ENCODE measurements at places on chromosomes 2 and 18. TPM values are rescaled to one million over a fixed set of nuclear protein-coding genes. Genes with fewer than 3 reads are reported as not detected.
A peak's percentile ranks its signal among the peaks of the same experiment; 100 is the strongest.

- H3K36me3 ChIP-seq = no peaks in the 10 kb centered on the region
- H3K4me1 ChIP-seq = no peaks in the 10 kb centered on the region
- H3K4me3 ChIP-seq = no peak overlapping the region
- DNase-seq = no peak
- no peaks in the 10 kb centered on the region for H3K27me3 ChIP-seq
Observed at GRCh38 chr2:1870431-1870830, 126.1 kb upstream of the PXDN start.

- H3K36me3 ChIP-seq = no peaks in the 10 kb centered on the region
- no peak for DNase-seq
- no peaks in the 10 kb centered on the region for H3K27me3 ChIP-seq
- no peaks in the 10 kb centered on the region for H3K4me1 ChIP-seq
- no peak overlapping the region for H3K27ac ChIP-seq
Observed at GRCh38 chr2:127712999-127713398, 11.7 kb downstream of the SFT2D3 start.

DNA sequence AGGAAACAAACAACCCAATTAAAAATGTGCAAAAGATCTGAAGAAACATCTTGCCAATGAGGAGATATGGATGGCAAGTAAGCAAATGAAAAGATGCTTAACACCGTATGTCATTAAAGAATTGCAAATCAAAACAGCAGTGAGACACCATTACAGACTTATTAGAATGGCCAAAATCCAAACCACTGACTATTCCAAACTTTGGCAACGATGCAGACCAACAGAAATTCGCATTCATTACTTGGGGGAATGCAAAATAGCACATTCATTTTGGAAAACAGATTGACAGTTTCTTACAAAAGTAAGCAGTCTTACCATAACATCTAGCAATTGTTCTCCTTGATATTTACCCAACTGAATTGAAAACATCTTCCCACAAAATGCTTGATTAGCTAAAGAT lies 1118.7 kb downstream of the SUCLG1 start:
- no peak for DNase-seq
- H3K27me3 ChIP-seq = no peaks in the 10 kb centered on the region
- H3K36me3 ChIP-seq = no peaks in the 10 kb centered on the region
- H3K4me3 ChIP-seq = no peak overlapping the region
- H3K4me1 ChIP-seq = no peaks in the 10 kb centered on the region

DNA sequence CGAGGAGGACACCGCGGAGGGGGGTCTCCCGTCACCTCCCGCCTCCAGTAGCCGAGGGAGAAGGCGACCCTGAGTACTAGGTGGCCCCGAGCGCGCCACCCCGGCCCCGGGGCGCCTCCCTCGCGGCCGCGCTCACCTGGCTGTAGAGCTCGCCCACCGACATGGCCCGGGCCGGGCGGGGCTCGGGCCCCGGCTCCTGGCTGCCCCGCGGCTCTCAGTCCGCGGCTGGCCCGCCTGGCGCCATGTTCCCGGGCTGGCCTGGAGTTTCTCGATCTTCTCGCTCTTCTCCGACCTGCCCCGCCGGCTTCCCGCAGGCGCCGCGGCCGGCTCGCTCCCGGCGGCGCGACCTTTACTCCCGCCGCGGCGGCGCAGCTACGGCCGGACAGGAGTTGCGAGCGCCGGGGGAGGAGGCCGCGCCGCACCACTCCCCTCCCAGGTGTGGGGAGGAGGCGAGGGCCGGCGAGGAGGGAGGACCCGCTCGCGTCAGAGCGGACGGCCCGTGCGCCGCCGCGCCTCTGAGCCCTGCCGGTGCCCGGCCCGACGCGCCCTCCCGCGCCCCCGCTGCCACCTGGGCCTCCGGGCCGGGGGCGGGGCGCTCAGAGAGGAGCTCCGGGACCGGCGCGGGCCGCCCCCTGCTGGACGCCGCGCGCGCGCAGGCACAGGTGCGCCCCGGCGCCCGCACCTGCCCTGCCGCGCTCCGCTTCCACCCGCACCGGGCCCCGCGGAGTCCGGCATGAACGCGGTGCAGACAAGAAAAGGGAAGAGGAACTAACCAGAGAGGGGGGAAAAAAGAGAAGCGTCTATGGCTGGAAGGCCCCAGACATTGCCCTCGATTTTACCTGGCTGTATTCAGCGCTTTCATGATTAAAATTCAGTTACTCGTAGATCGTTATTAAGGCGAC lies at the start of gene MYO5B:
TSS of gene MYO5B (minus strand) at position 517 of the 902 bp plus-strand sequence. CDS start at position 163, 354 bp downstream.
- H3K4me1 ChIP-seq = no peaks in the 10 kb centered on the region
- DNase-seq = no peak
- no peaks in the 10 kb centered on the region for H3K27me3 ChIP-seq
- no peaks in the 10 kb centered on the region for H3K36me3 ChIP-seq

RGPD5 gene
- 187 TPM for total RNA-seq

GRCh38 chr2:227576110-227576509 lies 22.6 kb upstream of the SCYGR2 start:
- no peaks in the 10 kb centered on the region for H3K36me3 ChIP-seq
- H3K4me3 ChIP-seq = no peak overlapping the region
- H3K27ac ChIP-seq = no peak overlapping the region
- no peak for DNase-seq
- H3K4me1 ChIP-seq = no peaks in the 10 kb centered on the region

AQP12B gene
- total RNA-seq = not detected

- H3K36me3 ChIP-seq = no peaks in the 10 kb centered on the region
- H3K27me3 ChIP-seq = no peaks in the 10 kb centered on the region
- peak overlapping the region; percentile 48 for H3K4me3 ChIP-seq
- peak; percentile 51 for DNase-seq
- no peak overlapping the region for H3K27ac ChIP-seq
Observed at GRCh38 chr2:21220930-21221329, 97.2 kb downstream of the TDRD15 start.

GRCh38 chr2:33068261-33068660 lies 121.5 kb downstream of the LTBP1 start:
- H3K27me3 ChIP-seq = no peaks in the 10 kb centered on the region
- no peak overlapping the region for H3K27ac ChIP-seq
- H3K4me3 ChIP-seq = no peak overlapping the region
- DNase-seq = no peak
- H3K36me3 ChIP-seq = no peaks in the 10 kb centered on the region

- H3K4me1 ChIP-seq = no peaks in the 10 kb centered on the region
- no peak for DNase-seq
- H3K27me3 ChIP-seq = no peaks in the 10 kb centered on the region
- no peak overlapping the region for H3K27ac ChIP-seq
Observed at GRCh38 chr18:79334496-79335233, 61.1 kb upstream of the NFATC1 start.

- H3K27ac ChIP-seq = no peak overlapping the region
- H3K4me3 ChIP-seq = no peak overlapping the region
- no peaks in the 10 kb centered on the region for H3K27me3 ChIP-seq
- DNase-seq = no peak
Observed at GRCh38 chr18:50398947-50399346, 24.1 kb downstream of the SKA1 start.

GRCh38 chr2:168964251-168964807 lies 63.2 kb downstream of the G6PC2 start:
- no peaks in the 10 kb centered on the region for H3K36me3 ChIP-seq
- no peak overlapping the region for H3K4me3 ChIP-seq
- H3K27ac ChIP-seq = no peak overlapping the region
- no peaks in the 10 kb centered on the region for H3K4me1 ChIP-seq

DNA sequence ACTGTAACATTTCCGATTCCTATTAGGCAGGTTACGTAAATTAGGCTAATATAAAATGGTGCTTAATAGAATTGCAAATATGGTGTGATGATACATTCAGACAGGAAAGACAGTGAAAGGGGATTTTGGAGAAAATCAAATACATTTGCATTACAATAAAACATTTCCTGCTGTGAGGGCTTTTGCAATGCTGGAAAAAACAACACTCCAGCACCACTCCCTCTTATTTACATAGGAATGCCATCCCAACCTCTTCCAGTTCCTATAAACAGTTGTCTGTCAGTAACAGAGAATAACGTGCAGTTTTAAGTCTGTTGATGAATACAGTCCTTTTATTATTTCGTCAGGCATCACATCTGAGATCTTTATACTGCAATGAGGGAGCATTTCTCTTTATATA lies 298.8 kb upstream of the FANCL start:
- no peak for DNase-seq
- H3K27me3 ChIP-seq = no peaks in the 10 kb centered on the region
- no peak overlapping the region for H3K27ac ChIP-seq
- H3K4me3 ChIP-seq = no peak overlapping the region
- H3K36me3 ChIP-seq = no peaks in the 10 kb centered on the region

ACTR3 gene
- 318 TPM for total RNA-seq

DSC1 gene
- total RNA-seq = not detected

DNA sequence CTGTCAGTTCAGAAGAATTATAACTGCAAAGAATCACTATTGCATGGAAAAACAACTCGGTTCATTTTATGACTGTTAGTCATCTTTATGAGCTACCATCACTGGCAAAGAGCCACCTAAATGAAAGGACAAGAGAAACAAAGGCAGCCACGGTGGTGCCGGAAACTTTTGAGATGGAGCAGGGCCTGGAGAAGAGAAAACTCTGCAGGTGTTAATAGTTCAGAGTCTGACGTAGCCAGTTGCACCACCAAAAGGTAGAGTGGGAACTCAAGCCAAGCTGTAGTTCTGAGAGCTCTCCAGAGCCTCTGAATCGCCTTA lies 110.9 kb downstream of the FTCDNL1 start:
- no peaks in the 10 kb centered on the region for H3K27me3 ChIP-seq
- no peak overlapping the region for H3K27ac ChIP-seq
- H3K36me3 ChIP-seq = no peaks in the 10 kb centered on the region
- H3K4me3 ChIP-seq = no peak overlapping the region

GRCh38 chr2:44277541-44277940 lies 2.3 kb downstream of the SLC3A1 start:
- no peaks in the 10 kb centered on the region for H3K27me3 ChIP-seq
- H3K4me3 ChIP-seq = no peak overlapping the region
- H3K4me1 ChIP-seq = peaks cover 3% of the 10 kb centered on the region
- no peak overlapping the region for H3K27ac ChIP-seq

INPP5D gene
- total RNA-seq = 51.2 TPM

- H3K4me1 ChIP-seq = no peaks in the 10 kb centered on the region
- DNase-seq = peak; percentile 71
- H3K4me3 ChIP-seq = no peak overlapping the region
- H3K27ac ChIP-seq = peak overlapping the region; percentile 94
Observed at GRCh38 chr18:63262369-63263335, 56.9 kb downstream of the BCL2 start.

- DNase-seq = no peak
- no peaks in the 10 kb centered on the region for H3K4me1 ChIP-seq
- no peaks in the 10 kb centered on the region for H3K27me3 ChIP-seq
Observed at GRCh38 chr2:121234144-121234543, 50.9 kb downstream of the TFCP2L1 start.

- no peak overlapping the region for H3K4me3 ChIP-seq
- DNase-seq = no peak
- H3K36me3 ChIP-seq = no peaks in the 10 kb centered on the region
- H3K27ac ChIP-seq = no peak overlapping the region
- no peaks in the 10 kb centered on the region for H3K27me3 ChIP-seq
Observed at GRCh38 chr18:61579581-61579980, 246.4 kb downstream of the CDH20 start.

DNA sequence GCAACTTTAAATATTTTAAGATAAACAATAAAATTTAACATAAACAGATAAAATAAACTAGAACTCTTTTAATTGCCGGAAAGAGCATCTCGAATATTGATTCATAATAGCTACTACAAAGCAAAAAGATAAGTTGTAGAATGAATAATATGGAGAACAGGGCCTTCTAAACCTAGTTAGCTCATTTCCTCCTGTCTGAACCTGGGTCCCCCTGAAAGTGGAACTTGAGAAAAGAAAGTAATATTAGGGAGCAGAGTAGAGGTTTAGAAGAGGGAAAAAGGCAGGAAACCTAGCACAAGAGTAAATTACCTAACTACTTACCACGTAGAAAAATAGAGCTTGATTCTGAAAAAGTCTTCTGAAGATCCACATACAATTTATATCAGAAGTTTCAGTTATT lies 80.7 kb upstream of the NETO1 start:
- H3K4me3 ChIP-seq = no peak overlapping the region
- H3K27me3 ChIP-seq = no peaks in the 10 kb centered on the region
- no peak for DNase-seq
- no peak overlapping the region for H3K27ac ChIP-seq
- no peaks in the 10 kb centered on the region for H3K4me1 ChIP-seq

DNA sequence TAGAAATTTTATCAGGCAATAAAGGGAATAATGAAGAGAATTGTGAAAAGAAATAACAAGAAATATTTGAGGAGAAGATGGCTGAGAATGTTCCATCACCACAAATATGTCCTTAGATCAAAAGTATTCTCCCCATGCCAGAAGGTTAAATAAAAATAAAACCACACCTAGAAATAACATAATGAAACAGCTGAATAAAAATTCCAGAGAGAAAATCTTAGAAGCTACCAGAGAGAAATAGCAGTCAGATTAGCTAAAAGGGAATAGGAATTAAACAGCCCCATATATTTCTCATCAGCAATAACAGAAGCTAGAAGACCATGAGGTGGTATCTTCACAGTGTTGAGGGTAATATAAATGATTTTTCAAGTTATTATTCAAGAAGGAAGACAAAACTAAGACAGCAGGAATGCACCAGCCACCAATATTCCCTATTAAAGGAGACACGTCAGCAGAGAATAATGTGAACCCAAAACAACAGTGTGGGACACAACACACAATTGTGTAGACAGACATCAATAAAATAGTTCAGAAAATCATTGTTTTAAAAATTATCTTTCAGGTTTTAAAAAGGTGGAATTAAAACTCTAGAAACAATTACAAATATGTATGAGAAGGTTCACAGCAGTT lies 82.0 kb upstream of the NEDD4L start:
- H3K27ac ChIP-seq = no peak overlapping the region
- H3K27me3 ChIP-seq = no peaks in the 10 kb centered on the region
- H3K36me3 ChIP-seq = no peaks in the 10 kb centered on the region

WDR54 gene
- 10.2 TPM for total RNA-seq

GRCh38 chr2:216560838-216561270 lies 62.2 kb downstream of the RPL37A start:
- peaks cover 7% of the 10 kb centered on the region for H3K4me1 ChIP-seq
- DNase-seq = peak; percentile 81
- no peak overlapping the region for H3K4me3 ChIP-seq
- H3K27me3 ChIP-seq = no peaks in the 10 kb centered on the region

- H3K4me3 ChIP-seq = no peak overlapping the region
- no peaks in the 10 kb centered on the region for H3K36me3 ChIP-seq
- no peak overlapping the region for H3K27ac ChIP-seq
- DNase-seq = no peak
Observed at GRCh38 chr2:68060652-68061051, 2.2 kb downstream of the C1D start.

GRCh38 chr2:172375251-172375650 lies 52.1 kb upstream of the ITGA6 start:
- H3K36me3 ChIP-seq = no peaks in the 10 kb centered on the region
- no peak overlapping the region for H3K27ac ChIP-seq
- no peak overlapping the region for H3K4me3 ChIP-seq
- H3K4me1 ChIP-seq = no peaks in the 10 kb centered on the region
- DNase-seq = no peak
- no peaks in the 10 kb centered on the region for H3K27me3 ChIP-seq
